ENCODE measurements at places on chromosomes 7 and 10. TPM values are rescaled to one million over a fixed set of nuclear protein-coding genes. Genes with fewer than 3 reads are reported as not detected.

GRCh38 chr10:35913628-35914027 lies 271.5 kb upstream of the FZD8 start:
- no peak overlapping the region for H3K27ac ChIP-seq
- H3K27me3 ChIP-seq: no peaks in the 10 kb centered on the region
- peaks cover 13% of the 10 kb centered on the region for H3K4me1 ChIP-seq
- H3K36me3 ChIP-seq: no peaks in the 10 kb centered on the region

GRCh38 chr7:129252128-129252527 lies 27.3 kb downstream of the AHCYL2 start:
- H3K36me3 ChIP-seq: no peaks in the 10 kb centered on the region
- no peaks in the 10 kb centered on the region for H3K4me1 ChIP-seq
- no peak for DNase-seq
- H3K4me3 ChIP-seq: no peak overlapping the region
- no peaks in the 10 kb centered on the region for H3K27me3 ChIP-seq

DNA sequence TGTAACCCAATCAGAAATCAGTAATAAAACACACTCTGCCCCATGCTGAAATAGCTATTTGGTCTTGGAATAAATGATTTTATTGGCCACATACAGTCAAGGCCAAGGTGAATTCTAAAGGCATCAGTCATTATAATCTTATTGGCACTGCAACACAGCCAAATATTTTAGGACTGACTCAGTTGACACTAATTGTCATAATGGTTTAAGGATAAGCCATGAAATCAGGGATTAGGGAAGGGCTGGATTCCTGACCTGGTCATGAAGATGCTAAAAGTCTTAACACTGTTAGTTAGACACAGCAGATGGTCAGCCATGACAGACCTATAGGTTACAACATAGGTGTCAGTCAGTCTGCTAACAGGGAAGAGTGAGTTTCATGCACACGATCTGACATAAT lies 330.3 kb upstream of the NPSR1 start:
- no peak overlapping the region for H3K27ac ChIP-seq
- H3K4me3 ChIP-seq: no peak overlapping the region
- H3K27me3 ChIP-seq: no peaks in the 10 kb centered on the region
- H3K36me3 ChIP-seq: no peaks in the 10 kb centered on the region
- no peaks in the 10 kb centered on the region for H3K4me1 ChIP-seq
- no peak for DNase-seq

- no peak overlapping the region for H3K4me3 ChIP-seq
- H3K27me3 ChIP-seq: no peaks in the 10 kb centered on the region
- H3K36me3 ChIP-seq: peaks cover 14% of the 10 kb centered on the region
- no peaks in the 10 kb centered on the region for H3K4me1 ChIP-seq
- DNase-seq: no peak
- H3K27ac ChIP-seq: no peak overlapping the region
Observed at GRCh38 chr10:101411598-101411997, 57.6 kb downstream of the BTRC start.

DNA sequence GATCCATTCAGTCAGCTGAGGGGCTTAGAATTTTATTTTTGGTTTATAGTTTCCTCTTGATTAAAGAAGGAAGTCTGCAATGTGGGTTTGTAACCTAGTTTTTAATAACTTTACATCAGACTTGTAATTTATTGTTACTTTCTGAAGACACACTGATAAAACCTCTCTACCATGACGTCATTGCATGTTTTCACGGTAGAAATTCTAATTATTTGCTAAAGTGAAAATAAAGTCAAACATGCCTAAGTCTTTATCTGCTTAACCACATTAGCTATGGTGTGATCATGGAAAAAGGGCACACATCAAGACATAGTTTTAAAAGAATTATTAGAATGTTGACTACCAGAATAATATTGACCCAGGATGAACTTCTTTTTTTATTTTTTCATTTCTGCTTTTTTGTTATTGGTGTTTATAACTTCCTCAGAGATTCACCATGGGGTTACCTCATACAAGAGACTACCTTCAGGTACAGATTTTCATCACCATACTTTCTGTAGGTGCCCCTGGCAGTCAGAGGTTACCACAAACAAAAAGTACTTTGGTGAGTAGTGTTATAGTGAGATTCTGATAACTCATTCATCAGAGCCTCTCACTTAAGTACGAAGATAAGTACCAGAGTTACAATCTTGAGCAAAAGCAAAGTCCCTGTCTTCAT lies 7.0 kb upstream of the PANK1 start:
- H3K4me1 ChIP-seq: no peaks in the 10 kb centered on the region
- no peak for DNase-seq
- H3K4me3 ChIP-seq: no peak overlapping the region
- no peaks in the 10 kb centered on the region for H3K36me3 ChIP-seq

TACC2 gene
- 71.0 TPM for total RNA-seq

HILPDA gene
- total RNA-seq: 10.9 TPM

- no peak overlapping the region for H3K27ac ChIP-seq
- no peaks in the 10 kb centered on the region for H3K27me3 ChIP-seq
- H3K36me3 ChIP-seq: no peaks in the 10 kb centered on the region
- no peak for DNase-seq
- H3K4me1 ChIP-seq: no peaks in the 10 kb centered on the region
Observed at GRCh38 chr10:123252779-123253178, 98.6 kb downstream of the BUB3 start.

DNA sequence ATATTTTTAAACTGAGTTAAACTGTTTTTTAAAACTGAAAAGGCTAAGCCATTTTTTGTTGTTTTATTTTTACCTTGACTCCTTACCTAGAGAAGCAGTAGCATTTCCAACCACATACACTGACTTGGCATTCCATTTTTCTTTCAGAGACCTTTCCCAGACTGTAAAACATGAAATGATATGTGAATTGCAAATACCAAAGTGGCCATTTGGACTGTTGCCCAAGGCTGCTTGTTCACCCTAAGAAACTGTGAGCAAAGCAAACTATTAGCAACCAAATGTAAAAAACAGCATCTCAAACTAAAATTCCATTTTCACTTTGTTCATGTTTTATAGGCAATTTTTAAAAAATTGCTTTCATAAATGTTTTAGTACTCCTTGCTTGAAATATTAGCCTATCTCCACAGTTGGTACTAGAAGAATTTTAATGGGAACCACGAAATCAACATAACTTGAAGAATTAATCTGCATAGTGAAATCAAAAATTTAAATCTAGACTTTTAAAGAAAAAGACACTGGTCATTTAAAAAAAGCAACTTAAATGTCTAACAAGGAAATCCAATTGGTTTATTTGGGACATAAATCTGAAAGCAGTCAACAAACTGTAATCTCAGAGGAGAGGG lies 10.8 kb downstream of the UROS start:
- H3K4me1 ChIP-seq: no peaks in the 10 kb centered on the region
- H3K4me3 ChIP-seq: no peak overlapping the region
- DNase-seq: no peak
- no peaks in the 10 kb centered on the region for H3K27me3 ChIP-seq
- H3K27ac ChIP-seq: no peak overlapping the region
- peaks cover 44% of the 10 kb centered on the region for H3K36me3 ChIP-seq

- H3K36me3 ChIP-seq: no peaks in the 10 kb centered on the region
- no peak for DNase-seq
- no peak overlapping the region for H3K4me3 ChIP-seq
- H3K4me1 ChIP-seq: no peaks in the 10 kb centered on the region
- no peak overlapping the region for H3K27ac ChIP-seq
- no peaks in the 10 kb centered on the region for H3K27me3 ChIP-seq
Observed at GRCh38 chr10:17169803-17170202, 31.7 kb downstream of the TRDMT1 start.
